ENCODE measurements at places on chromosomes 3 and 15.

- DNase-seq: peak; percentile 71
Observed at GRCh38 chr3:187935623-187936156, 190.4 kb upstream of the BCL6 start.

- DNase-seq: no peak
Observed at GRCh38 chr3:118675305-118675704, 359.3 kb downstream of the IGSF11 start.

GRCh38 chr3:33931512-33931911 lies 133.1 kb downstream of the PDCD6IP start:
- DNase-seq: no peak

- no peak for DNase-seq
Observed at GRCh38 chr15:76398317-76399104, 61.9 kb downstream of the ISL2 start.

- DNase-seq: no peak
Observed at GRCh38 chr15:80698676-80699075, 3.6 kb downstream of the ABHD17C start.

- DNase-seq: no peak
Observed at GRCh38 chr3:157336252-157337009, 100.2 kb upstream of the PTX3 start.

GRCh38 chr3:65728138-65728537 lies 310.6 kb downstream of the MAGI1 start:
- DNase-seq: no peak

DNA sequence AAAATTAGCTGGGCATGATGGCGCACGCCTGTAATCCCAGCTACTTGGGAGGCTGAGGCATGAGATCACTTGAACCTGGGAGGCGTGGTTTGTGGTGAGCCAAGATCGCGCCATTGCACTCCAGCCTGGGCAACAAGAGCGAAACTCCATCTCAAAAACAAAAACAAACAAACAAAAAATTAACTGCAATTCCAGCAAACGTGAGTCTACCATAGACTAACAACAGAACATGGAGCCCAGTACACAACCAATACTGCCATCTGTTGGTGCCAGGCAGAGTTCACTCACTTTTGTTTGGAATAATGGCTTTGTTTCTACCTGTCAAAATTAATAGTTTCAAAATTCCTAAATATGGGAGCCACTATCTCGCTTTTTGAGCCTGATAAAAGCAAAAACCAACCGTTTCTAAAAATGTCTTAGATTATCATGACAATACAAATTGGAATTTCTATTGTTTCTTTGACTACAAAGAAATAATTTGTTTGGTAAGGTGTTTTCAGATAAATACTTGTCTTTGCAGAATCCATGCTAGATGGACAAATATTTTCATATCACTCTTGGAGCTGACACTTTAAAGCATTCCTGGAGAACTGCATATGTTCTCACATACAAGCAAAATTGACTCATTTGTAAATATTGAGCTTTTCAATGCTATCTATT lies 45.0 kb downstream of the GPR176 start:
- peak; percentile 14 for DNase-seq

DNA sequence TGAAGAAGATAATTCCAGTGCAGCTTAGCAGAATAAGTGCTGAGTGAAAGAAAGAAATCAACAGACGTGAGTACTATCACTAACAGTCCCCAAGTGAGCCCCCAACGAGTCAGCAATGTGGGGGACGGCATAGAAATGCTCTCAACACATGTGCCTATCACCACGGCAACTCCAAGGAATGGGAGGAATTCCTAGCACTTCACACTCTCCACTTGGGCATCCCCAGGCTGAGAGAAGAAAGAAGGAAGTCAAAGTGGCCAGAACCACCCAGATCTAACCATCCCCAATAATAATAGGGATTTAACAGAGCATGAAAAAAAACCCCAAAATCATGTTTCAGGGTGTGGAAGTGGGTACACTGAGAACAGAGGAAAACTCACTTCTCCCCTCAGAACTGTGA lies 29.3 kb upstream of the CPNE4 start:
- DNase-seq: no peak

DNA sequence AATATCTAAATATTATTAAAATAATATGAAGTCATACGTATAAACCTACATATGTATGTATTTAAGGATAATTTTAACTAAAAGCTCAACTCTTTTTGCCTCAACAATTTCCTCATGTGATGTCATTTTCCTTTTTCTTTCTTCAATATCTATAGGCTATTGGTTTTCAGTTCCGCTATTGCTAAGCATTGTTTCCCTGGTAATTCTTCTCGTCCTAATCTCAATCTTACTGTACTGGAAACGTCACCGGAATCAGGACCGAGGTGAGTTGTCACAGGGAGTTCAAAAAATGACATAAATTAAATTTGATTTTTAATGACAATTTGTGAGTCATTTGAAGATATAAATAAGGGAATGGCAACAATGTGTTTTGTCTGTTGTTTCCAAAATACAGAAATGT lies 16.6 kb downstream of the CD200 start:
- no peak for DNase-seq

- peak; percentile 7 for DNase-seq
Observed at GRCh38 chr3:46695962-46696894, 2.7 kb upstream of the ALS2CL start.

DNA sequence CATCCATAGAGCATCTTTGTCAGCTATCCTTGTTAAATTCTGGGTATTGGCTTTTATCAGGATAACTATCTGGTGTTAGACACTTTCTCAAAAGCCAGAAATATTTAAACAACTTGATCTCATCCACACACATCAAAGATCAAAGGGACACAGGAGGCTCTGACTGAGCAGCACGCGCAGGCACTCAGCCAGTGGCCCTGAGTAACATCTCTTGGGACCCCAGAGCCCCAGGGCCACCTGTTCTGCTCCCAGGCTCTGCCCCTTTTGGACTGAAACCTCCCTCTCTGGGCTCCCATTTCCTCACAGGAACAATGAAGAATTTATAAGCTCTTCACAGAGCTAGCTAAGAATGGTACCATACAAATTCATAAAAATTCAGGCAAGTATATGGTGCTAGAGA lies 16.1 kb downstream of the ATP10A start:
- DNase-seq: no peak

- DNase-seq: no peak
Observed at GRCh38 chr3:159926573-159926972, 62.1 kb upstream of the IL12A start.

- DNase-seq: no peak
Observed at GRCh38 chr3:167967257-167968036, 128.3 kb downstream of the GOLIM4 start.

Measured in CD14-positive monocyte (primary cell).